Suppressor macrophage treated with lipopolysaccharide for 1 hour (primary cell): ENCODE measurements at places on chromosomes 2 and 18.

- no peak for DNase-seq
These were observed 1396.8 kb upstream of the SLC39A10 start for GRCh38 chr2:194260185-194260584.

GRCh38 chr18:5892823-5893431, 2.4 kb downstream of the TMEM200C start:
- no peak for DNase-seq

DNA sequence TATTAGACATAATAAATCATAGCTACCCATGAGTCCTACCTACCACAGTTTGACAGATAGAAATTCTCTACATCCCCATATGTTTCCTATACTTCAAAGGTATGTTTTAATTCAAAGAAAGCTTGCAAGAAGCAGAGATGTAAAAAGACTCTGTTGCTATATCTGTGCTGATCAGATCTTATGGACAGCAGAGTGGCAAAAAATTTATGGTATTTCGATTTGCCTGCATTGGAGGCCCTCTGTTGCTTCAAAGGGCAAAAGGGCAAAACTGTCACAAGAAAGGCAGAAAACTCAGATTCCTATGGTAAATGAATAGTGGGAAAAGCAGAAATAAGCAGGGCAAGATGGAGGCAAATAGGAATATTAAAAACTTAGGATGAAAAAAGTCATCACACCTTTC, 447.8 kb upstream of the SPHKAP start:
- DNase-seq: no peak

DNA sequence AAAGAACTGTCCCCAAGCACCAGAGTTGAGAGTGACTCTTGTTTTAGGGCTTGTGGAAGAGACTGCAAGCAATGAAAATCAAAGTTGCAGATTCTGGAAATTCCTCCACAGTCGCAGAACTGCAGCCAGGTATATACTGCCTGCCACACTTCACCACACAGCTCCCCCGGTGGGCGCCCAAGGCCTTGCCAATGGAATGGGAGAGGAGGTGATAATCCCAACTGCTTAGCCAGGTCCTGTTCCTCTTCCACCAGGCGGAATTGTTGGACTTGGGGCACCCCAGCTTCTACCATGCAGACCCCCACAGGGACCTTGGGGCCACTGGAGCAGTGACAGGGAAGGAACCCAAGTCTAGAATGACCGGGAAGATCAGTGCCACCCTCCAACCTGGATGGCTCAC, 4.8 kb upstream of the PDIA6 start:
- DNase-seq: no peak

DNA sequence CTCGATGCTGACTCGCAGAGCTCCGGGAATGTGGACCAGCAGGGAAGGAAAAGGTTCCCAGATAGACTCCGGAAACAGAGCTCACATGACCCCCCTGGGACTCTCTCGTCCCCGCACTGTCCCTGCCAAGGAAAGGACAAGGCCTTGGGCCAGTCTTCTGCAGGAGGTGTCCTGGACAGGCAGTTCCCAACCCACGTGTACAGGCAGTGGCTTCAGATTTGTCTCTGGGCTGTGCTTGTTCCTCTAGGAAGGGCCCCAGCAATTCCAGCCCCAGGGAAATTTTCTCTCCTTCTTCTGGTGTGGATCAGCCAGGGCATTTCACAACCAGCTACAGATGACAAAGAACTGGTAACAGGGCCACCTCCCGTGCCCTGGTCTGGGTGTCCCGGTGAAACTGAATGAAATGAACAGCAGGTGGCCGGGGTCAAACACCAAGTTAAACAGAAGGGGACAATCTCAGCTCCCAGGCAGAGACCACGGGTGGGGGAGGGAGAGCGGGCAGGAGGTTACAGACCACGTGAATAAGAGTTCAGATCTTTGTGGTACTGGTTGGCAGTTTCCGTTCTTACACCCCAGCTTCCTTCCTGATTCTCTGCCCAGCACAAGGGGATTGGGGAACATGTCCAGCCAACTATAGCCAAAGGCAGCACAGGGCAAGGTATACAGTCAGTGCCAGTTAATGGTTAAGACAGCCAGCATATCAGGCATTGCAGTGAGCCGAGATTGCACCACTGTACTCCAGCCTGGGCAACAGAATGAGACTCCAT, 52.2 kb upstream of the CAB39 start:
- peak; percentile 71 for DNase-seq
